ENCODE measurements at places on chromosomes 1 and 21.
A peak's percentile ranks its signal among the peaks of the same experiment; 100 is the strongest.

GRCh38 chr21:33069994-33070743, at the start of gene OLIG1:
Gene OLIG1, plus strand, starts transcription at chr21:33070141. Its CDS starts 106 bp downstream, at chr21:33070247.
- DNase-seq, result peak; percentile 10

- DNase-seq, result no peak
Observed at GRCh38 chr1:21326861-21327344, 36.6 kb upstream of the ECE1 start.

DNA sequence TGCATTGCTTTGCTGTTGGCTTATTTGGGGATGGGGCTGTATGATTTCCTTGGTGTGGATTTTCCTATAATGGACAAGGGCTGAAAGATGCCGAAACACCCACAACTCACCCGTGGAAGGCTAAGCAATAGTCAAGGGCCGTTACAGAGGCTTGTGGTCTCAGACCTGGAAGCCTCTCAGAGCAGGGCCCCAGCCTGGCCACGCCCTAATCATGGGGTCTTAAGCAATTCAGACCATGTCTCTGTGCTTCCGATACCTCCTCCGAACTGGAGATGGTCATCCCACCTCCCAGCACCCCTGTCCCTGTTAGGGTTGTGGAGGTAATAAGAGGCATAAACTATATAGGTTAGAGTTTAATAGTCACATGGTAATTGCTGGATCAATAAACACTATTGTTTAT, 3.4 kb downstream of the ABCG1 start:
- DNase-seq, result no peak

- no peak for DNase-seq
Observed at GRCh38 chr1:234755449-234755863, 145.5 kb upstream of the IRF2BP2 start.

GRCh38 chr21:25297117-25297516, 310.2 kb downstream of the MRPL39 start:
- no peak for DNase-seq

DNA sequence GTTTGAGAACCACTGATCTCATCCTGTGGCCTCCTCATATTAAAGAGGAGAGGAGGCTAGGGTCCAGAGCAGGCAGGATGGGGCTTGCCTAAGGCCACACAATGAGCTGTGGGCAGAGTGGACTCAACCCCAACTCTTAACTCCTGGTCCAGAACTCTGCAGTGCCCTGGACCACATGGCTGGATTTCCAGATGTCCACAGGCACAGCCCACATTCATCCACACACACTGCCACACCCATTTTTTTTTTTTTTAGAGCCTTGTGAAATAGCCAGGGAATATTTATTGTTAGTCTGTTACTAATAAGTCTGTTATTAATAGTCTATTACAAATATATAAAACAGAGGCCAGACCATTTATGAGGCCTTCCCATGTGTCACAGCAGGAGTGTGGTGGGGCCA, 192.2 kb downstream of the TRABD2B start:
- DNase-seq, result no peak

GRCh38 chr1:79585801-79586200, 579.3 kb upstream of the ADGRL4 start:
- no peak for DNase-seq

- DNase-seq, result no peak
Observed at GRCh38 chr1:58720680-58721079, 20.8 kb upstream of the MYSM1 start.

GRCh38 chr1:118485757-118486156, 300.7 kb upstream of the SPAG17 start:
- DNase-seq, result no peak

GRCh38 chr1:13749543-13750341, 49.8 kb downstream of the PRDM2 start:
- DNase-seq, result peak; percentile 49

DNA sequence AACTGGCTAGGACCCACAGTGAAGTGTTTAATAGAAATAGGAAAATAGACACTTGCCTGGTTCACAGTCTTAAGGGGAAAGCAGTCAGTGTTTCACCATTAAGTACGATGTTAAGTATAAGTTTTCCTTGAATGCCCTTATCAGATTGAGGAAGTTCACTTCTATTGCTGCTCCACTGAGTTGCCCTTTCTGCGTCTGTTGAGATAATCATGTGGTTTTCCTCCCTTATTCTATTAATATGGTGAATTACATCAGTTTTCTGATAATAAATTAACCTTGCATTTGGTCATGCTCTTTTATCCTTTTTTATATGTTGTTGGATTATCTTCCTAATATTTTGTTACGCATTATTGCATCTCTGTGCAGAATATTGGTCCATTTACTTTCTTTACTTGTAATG, 21.4 kb downstream of the UTS2 start:
- DNase-seq, result no peak

DNA sequence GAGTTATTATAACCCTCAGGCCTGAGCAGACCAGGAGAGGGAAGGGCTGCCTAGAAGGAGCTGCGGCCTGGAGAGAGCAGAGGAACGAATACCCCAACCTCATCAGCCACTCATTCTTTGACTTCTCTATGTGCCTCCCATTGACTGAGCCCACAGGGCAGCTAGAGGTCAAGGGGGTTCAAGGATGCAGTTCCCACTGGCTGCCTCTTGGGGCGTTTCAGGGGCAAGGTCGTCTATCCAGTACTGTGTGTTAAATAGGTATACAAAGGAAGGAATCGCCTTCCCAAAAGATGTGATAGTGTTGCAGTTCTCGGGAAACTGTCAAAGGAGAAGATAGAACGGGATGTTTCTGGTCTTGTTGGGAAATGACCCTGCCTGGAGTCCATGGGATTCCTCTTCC, 250.6 kb downstream of the PRDM2 start:
- DNase-seq, result no peak

DNA sequence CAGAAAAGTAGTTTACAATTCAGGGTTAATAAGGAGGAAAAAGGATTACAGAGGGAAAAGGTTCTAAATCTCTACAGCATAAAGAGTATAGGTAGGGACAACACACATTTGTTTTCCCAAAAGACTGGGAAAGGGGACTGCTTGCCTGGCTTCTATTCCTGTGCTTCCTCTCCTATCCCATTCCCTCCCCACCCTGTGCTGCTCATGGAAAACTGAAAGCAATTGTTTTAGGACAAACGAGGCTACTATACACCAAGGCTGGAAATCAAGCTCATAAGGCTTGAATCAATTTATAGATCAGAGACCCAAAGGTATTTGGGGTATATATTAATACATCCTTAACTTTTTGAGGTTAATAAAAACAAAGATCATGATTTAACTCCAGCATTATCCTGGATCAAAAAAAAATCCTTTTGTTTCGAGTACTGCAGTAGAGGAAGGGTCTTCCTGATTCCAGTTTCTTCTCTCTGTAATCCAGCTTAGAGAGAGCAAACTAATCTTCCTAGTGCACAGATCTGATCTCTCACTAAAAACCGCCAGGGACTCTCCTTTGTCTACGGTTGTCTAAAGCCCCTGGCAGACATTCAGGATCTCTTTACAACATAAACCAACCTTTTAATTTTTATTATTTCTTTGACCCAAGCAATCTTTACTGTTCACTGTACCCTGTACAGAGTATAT, 37.4 kb upstream of the A3GALT2 start:
- no peak for DNase-seq

GRCh38 chr1:35097224-35097623, 18.0 kb downstream of the ZMYM1 start:
- DNase-seq, result no peak

GRCh38 chr1:198108636-198109370, 48.0 kb upstream of the NEK7 start:
- no peak for DNase-seq

DNA sequence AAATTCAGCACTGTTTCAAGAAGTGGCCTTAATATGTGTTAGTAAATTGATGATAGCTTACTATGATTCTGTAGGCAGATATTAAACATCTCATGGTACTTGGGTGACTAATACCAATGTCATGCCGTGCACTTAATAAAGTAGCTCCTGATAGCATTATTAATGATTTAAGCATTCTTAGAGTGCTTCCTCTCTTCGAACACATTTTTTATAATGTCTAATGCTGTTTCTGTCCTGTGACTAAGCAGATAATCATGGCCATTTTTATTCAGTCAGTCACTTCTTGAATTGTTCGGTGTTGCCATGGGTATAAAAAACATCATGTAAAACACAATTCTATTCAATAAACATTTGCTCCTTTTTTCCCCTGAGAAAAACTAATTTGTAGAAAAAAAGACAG, 804.6 kb upstream of the ADGRL4 start:
- no peak for DNase-seq

GRCh38 chr21:37829447-37829846, 86.8 kb downstream of the KCNJ6 start:
- DNase-seq, result no peak

DNA sequence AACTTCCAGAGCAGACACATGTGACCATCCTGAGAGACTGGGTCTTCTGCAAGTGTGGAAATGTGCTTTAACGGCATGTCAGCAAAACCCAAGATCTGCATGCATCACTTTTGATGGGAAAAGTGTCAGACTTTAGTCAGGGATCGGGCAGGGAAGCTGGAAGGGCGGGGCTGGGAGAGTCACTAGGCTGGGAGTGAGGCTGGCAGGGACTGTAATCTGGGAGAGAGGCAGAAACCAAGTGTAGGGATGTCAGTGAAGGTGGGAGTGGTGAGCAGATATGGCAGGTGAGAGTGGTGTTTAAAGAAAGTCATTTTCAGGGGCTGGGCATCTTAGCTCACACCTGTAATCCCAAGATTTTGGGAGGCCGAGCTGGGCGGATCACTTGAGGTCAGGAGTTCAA, 11.3 kb downstream of the CDA start:
- no peak for DNase-seq

DNA sequence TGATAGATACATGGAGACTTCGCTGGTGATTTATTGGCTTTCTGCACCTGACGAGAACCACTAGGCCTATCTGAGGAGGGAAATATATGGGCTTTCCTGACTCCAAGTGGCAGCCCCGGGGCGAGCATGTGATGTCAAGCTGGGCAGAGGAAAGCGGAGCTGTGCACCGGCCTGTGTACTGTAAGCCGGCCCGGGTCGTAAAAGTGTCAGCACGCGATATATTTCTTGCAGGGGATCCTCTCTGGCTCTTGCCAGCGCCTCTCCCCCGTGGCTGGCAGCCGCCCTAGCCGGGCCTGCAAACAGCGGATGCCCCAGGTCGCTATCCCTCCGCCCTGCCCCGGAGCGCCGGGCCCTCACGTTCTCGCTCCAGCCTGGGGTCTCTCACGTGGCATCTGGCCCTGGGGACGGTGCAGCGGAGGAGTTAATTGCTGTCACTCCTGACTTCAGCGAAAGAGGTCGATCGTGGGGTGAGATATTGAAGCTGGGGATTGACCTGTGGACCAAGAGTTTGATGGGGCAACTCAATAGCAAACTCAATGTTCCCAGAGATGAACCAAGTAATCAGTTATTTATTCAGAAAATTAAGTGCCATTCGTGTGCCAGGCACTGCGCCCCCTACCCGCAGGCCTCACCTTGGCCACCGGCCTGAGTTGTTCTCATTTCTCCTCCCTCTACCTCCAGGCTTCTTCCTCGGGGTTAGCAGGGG, 41.0 kb upstream of the HAO2 start:
- DNase-seq, result peak; percentile 21

DNA sequence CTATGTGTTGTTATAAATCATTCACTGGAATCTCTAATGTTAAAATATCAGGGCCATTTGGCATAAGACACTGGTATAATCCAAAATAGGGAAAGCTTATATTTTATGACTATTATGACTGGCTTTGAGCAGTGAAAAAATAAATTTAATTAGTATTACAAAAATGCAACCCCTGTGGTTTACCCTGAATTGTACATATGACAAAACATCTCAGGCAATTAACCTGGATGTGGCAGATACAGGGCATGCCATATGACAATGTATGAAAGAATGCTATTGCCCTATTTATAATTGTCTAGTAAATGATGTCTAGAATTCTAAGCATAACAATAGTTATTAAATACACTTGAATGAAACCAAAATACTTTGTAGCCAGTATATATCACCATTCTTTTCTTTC, 532.5 kb upstream of the ADGRL4 start:
- no peak for DNase-seq

DNA sequence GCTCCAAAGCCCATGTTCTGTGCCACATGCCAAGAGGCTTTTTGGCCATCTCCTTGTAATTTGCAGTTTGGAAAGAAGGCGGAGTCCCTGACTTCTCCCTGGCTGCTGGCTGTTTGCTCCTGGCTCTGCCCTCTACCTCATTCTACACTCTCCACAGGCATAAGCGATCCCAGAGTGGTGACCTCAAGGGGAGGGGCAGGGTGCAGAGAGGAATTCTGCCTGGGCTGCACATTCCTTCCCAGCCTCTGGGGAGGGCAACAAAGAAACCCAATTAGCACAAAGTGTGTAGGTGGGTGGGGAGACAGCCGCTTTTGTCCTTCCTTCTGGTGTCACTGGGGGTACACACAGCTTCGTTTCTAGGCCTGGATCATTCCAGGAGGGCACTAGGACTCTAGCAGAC, 95.3 kb downstream of the HIVEP3 start:
- no peak for DNase-seq

DNA sequence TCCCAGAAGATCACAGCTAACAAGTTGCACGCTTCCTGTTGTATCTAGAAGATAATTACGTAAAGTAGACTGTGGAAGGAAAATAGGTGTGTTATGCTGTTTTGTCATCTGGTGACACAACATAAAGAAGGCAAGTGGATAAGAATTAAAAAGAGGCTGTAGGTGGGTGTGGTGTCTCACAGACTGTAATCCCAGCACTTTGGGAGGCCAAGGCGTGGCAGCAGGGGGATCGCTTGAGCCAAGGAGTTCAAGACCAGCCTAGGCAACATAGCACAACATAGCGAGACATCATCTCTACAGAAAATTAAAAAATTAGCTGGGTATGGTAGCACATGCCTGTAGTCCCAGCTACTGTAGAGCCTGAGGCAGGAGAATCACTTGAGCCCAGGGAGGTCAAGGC, 17.9 kb upstream of the ZNF281 start:
- no peak for DNase-seq

- no peak for DNase-seq
Observed at GRCh38 chr1:15939181-15940109, 36.5 kb downstream of the ZBTB17 start.

GRCh38 chr21:41701749-41702148, 65.1 kb downstream of the RIPK4 start:
- DNase-seq, result no peak

DNA sequence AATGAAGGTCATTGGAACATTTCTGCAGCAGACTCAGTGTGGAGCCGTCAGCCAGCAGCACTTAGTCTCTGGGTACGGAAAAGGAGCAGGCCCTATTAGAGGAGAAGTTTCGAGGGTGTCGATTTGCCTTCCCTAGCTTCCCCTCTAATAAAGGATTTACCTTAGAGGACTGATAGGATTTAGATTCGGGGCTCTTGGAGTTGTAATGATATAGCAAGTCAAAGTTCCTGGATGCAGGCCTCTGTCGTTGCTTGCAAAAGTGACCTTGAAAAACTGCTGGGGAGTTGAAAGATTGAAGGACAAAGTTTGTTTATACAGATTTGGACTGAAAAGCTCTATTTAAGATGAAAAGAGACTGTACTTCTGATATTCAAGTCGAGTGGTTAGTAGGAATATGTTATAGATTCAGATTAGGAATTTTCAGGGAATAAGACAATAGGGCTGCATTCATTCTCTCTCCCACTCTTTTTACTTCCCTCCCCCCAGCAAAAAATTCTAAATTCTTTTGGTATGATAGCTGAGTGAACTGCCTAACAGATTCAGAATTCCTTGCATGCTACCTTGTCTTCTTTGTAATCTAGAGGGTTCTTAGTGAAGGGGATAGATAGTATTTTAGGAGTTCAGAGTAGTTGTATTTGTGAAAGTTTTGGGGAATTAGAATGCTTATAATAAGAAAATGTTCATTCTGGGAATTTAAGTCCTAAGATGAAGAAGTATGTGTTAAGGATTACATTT, 19.2 kb downstream of the NFYC start:
- no peak for DNase-seq

- DNase-seq, result no peak
Observed at GRCh38 chr1:235297579-235297978, 30.4 kb downstream of the ARID4B start.

- DNase-seq, result no peak
Observed at GRCh38 chr1:97209381-97209957, 487.9 kb downstream of the PTBP2 start.
